Panc1 (cell line): ENCODE measurements at places on chromosomes 2 and 18. TPM values are rescaled to one million over a fixed set of nuclear protein-coding genes. Genes with fewer than 3 reads are reported as not detected.

- H3K27ac ChIP-seq: no peak overlapping the region
- H3K27me3 ChIP-seq: no peaks in the 10 kb centered on the region
- no peak overlapping the region for H3K4me3 ChIP-seq
Observed at GRCh38 chr18:62479574-62479973, 43.3 kb upstream of the ZCCHC2 start.

- no peak overlapping the region for H3K4me3 ChIP-seq
- no peaks in the 10 kb centered on the region for H3K27me3 ChIP-seq
- H3K27ac ChIP-seq: no peak overlapping the region
Observed at GRCh38 chr2:214277880-214278279, 133.0 kb upstream of the VWC2L start.

DNA sequence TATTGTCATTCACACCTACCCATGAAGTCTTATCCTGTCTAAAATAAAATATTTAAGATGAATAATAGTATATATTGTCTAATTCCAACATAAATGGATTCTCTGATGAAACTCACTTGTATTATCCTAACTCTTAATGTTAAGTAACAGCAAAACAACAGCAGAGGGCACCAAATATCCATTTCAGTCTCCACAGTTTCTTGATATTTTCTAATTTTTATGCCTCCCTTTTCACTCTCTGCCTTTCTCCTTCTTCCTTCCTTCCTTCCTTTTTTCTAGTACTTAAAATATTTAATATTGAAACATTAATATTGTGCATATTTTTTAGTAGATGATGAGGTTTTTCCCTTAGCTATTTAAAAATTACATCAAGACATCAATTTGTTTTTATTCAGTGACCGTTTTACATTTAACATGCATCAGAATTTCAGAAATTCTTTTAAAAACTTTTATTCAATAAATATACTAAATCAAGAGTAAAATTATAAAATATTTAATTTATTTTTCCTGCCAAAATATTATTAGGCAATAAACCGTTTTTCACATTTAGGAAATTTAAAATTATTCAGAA, 97.6 kb downstream of the WDR7 start:
- DNase-seq: no peak
- no peak overlapping the region for H3K4me3 ChIP-seq
- H3K36me3 ChIP-seq: no peaks in the 10 kb centered on the region
- no peaks in the 10 kb centered on the region for H3K27me3 ChIP-seq

DNA sequence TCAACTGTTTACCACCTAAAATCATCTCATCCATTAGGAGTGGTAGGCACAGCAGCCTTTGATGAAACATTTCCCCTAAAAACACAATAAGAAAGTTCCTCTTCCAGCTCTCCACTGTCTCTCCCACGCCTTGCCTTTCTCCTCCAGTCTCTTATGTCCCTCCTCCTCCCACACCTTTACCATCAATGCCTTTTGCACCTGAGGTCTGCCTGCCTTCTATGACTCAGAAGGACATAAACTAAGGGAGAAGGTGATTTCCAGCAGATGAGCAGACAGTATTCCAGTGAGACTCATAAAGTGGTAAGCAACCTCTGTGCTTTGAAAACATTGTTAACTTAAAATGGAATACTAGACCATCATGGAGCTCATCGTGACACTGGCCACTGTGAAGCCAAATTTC, 34.2 kb upstream of the NDUFV2 start:
- DNase-seq: no peak
- no peak overlapping the region for H3K27ac ChIP-seq
- no peaks in the 10 kb centered on the region for H3K4me1 ChIP-seq
- H3K27me3 ChIP-seq: no peaks in the 10 kb centered on the region
- H3K36me3 ChIP-seq: no peaks in the 10 kb centered on the region

DNA sequence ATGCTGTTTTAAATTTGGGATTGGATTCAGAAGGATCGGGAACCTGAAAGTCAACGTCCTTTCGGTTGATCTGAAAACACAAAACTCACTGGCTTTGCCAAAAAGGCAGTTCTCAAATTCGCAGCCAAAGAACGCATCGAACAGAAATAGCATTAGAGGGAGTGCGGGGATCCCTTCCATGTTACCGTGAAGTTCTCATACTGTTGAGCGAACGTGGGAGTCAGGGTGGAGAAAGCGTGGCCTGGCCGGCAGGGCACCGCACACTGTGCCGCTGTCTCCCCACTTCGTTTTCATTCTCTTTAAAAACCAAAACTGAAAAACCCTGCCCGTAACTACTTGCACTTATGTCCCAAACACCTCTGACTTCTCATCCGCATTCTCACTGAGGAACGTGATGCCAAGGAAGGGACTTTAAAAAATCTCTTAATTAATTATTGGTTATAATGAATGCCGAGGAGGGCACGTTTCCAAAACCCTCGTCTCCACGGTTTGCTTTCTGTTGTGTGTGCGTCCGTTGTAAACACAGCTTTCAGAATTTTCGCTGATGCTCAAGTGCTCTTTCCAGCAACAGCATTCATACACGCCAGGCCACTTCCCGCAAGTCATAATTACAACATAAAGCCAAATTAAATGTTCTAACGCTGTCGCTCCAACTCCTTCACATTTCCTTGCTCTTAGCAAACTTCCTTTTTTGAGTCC, 60.9 kb upstream of the TWIST2 start:
- peaks cover 4% of the 10 kb centered on the region; the same call in 1 of the 2 replicates for H3K4me1 ChIP-seq
- H3K27ac ChIP-seq: no peak overlapping the region
- H3K36me3 ChIP-seq: no peaks in the 10 kb centered on the region
- H3K4me3 ChIP-seq: no peak overlapping the region

- no peaks in the 10 kb centered on the region for H3K36me3 ChIP-seq
- peak overlapping the region; percentile 59; the same call in 1 of the 2 replicates for H3K27ac ChIP-seq
- DNase-seq: no peak
- H3K27me3 ChIP-seq: no peaks in the 10 kb centered on the region
- H3K4me3 ChIP-seq: peak overlapping the region; percentile 52
Observed at GRCh38 chr2:238848976-238849853, 1.3 kb downstream of the TWIST2 start.

GRCh38 chr2:75607988-75608683, 38.4 kb upstream of the MRPL19 start:
- H3K4me3 ChIP-seq: no peak overlapping the region
- peaks cover 8% of the 10 kb centered on the region for H3K4me1 ChIP-seq
- no peak overlapping the region for H3K27ac ChIP-seq
- DNase-seq: no peak

The RAB12 gene
- total RNA-seq: 35.7 TPM

The FABP1 gene
- 0.36 TPM for total RNA-seq

GRCh38 chr18:77366720-77367641, 117.3 kb downstream of the GALR1 start:
- peak overlapping the region; percentile 24 for H3K4me3 ChIP-seq
- peak overlapping the region; percentile 34; the same call in 1 of the 2 replicates for H3K27ac ChIP-seq
- H3K4me1 ChIP-seq: peaks cover 18% of the 10 kb centered on the region
- DNase-seq: no peak

DNA sequence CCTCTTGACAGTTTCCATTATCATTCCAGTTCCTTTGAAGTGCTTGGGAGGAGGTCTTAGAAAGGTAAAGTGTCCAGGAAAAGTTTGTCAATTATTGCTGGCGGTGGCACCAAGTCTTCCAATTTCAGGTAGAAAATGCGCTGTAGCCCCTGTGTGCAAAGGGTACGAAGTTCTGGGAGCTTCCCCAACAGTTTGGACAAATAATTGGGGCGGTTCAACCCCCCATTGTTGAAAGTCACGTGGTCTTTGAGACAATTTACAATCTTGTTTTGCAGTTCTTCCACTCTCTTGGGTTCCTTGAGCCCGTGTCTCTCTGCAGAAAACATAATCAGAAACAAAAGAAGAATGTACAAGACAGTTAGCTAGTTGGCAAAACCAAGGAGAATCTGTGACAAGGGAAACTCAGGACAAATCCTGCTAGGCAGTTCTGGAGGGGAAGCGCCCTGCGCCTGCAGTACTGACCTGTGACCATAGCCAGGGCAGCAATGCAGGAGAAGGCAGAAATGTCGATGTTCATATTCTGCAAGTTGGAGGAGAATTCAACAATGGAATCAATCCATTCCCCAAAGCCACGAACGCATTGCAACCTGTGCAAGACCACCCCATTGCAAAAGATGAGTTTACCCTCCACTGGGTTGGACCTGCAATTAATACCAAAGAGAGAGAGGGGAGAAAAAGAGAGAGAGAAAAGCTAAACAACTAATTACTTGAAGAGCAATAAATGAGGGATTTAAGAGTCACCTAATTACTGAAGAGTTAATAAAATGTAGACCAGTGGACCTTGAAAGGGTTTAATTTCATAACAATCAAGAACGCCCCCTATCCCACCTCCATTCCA, 6.6 kb downstream of the NR4A2 start:
- H3K4me3 ChIP-seq: no peak overlapping the region
- peaks cover 18% of the 10 kb centered on the region for H3K27me3 ChIP-seq
- H3K4me1 ChIP-seq: peaks cover 4% of the 10 kb centered on the region; the same call in 1 of the 2 replicates
- no peaks in the 10 kb centered on the region for H3K36me3 ChIP-seq
- H3K27ac ChIP-seq: no peak overlapping the region
- DNase-seq: no peak

- no peaks in the 10 kb centered on the region for H3K36me3 ChIP-seq
- H3K27ac ChIP-seq: no peak overlapping the region
- H3K27me3 ChIP-seq: peaks cover 5% of the 10 kb centered on the region
- no peaks in the 10 kb centered on the region for H3K4me1 ChIP-seq
- H3K4me3 ChIP-seq: peak overlapping the region; percentile 29
Observed at GRCh38 chr2:152025678-152026287, 73.1 kb downstream of the CACNB4 start.

GRCh38 chr2:96144481-96145035, 682 bp downstream of the DUSP2 start:
- no peaks in the 10 kb centered on the region for H3K36me3 ChIP-seq
- peak overlapping the region; percentile 55 for H3K4me3 ChIP-seq
- peaks cover 29% of the 10 kb centered on the region for H3K4me1 ChIP-seq

DNA sequence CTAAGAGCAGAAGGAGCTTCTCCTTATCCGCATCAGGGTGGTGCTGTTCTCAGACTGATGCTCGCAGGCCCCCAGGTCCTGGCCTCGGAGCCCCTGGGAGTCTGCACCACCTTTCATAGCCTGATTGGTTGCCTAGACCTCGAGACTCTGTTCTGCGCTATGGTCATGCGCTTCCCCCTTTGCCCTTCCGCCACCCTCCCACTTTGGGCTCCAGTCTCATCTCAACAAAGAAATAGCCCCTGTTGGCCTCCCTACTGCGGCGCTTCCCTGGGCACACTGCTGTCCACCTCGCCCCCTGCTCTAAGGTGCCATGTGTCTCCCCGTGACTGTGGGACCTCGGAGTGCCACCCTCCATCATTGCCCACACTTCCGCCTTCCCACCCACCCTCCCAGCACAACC, 102.9 kb upstream of the TWIST2 start:
- no peak overlapping the region for H3K27ac ChIP-seq
- H3K4me3 ChIP-seq: no peak overlapping the region
- no peak for DNase-seq
- H3K4me1 ChIP-seq: no peaks in the 10 kb centered on the region
- H3K27me3 ChIP-seq: no peaks in the 10 kb centered on the region

DNA sequence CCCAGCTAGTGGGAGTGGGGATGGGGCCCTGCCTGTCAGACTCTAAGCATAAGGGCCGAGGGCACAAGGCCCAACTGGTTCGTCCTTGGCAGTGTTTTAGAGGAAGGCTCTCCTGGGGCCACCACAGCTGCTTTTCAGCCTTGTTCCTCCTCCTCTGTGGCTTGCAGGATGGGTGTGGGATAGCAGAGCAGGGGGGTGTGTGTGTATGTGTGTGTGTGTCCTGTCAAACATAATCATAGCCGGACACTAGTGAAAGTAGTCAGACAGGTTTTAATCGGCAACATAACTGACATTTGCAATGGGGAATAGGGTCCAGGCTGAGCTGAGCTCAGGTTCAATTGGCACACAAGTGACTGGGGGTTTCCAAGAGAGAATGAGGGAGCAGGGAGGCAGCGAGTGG, 114.2 kb downstream of the SEPTIN10 start:
- H3K4me1 ChIP-seq: no peaks in the 10 kb centered on the region
- no peaks in the 10 kb centered on the region for H3K36me3 ChIP-seq
- H3K4me3 ChIP-seq: no peak overlapping the region
- no peaks in the 10 kb centered on the region for H3K27me3 ChIP-seq

The APCDD1 gene
- 0.36 TPM for total RNA-seq

The METAP1D gene
- total RNA-seq: 8.6 TPM

DNA sequence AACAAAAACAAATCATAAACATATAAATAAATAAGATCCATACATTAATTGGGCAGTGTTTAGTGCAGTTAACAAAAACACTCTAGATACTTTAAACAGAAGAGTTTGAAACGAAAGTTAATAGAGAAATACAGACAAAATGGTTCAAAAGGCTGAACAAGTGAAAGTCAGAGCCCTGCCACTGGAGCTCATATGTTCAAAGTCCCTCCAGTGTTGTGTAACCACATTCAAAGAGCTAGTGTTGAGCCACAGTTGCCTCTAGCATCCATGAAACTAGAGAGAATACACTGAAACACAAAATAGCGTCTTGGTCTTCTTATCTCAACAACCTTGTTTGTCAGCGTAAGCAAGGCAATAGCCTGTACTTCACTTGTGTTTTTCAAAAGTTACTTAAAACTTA, 1309.8 kb upstream of the NRXN1 start:
- H3K4me3 ChIP-seq: no peak overlapping the region
- no peaks in the 10 kb centered on the region for H3K27me3 ChIP-seq
- H3K4me1 ChIP-seq: no peaks in the 10 kb centered on the region
- H3K27ac ChIP-seq: no peak overlapping the region
- H3K36me3 ChIP-seq: no peaks in the 10 kb centered on the region

DNA sequence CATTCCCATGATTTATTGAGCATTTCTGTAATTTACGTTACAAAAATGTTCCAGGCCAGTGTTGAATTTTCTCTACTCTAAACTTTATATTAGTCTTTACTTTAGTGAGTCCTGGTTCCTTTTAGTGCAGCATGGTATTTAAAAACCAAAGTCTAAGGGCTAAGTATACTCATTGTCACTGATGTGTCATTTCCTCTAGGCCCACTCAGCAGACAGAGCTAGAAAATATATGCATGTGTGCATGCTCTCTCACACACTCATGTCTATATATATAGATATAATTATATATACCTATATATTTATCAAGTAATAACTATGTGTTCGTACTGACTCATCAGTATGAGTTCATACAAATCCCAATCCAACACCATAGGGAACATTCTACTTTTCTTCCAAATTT, 132.5 kb upstream of the SLC8A1 start:
- DNase-seq: no peak
- H3K4me1 ChIP-seq: no peaks in the 10 kb centered on the region
- H3K4me3 ChIP-seq: no peak overlapping the region
- no peaks in the 10 kb centered on the region for H3K36me3 ChIP-seq

DNA sequence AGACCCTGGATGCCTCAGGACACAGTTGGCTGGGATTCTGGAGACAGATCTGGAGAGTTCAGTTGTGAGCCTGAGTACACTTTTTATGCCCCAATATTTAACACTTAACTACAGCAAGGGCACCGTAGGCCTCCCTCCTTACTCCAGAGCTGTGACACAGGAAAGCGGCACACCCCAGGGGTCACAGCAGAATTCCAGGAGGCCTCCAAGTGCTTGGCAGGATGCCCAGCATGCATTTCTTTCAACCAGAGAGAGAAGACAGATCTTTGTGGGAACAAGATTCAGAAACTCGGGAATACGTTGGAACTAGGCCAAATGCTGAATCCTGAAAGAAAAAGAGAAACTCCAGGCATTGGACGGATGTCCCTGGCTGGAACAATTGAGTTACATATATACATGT, 199.2 kb upstream of the NT5C1B start:
- no peaks in the 10 kb centered on the region for H3K36me3 ChIP-seq
- no peak for DNase-seq
- H3K27ac ChIP-seq: no peak overlapping the region
- no peaks in the 10 kb centered on the region for H3K4me1 ChIP-seq
